ENCODE measurements at places on chromosomes 6 and 20. TPM values are rescaled to one million over a fixed set of nuclear protein-coding genes. Genes with fewer than 3 reads are reported as not detected.

DNA sequence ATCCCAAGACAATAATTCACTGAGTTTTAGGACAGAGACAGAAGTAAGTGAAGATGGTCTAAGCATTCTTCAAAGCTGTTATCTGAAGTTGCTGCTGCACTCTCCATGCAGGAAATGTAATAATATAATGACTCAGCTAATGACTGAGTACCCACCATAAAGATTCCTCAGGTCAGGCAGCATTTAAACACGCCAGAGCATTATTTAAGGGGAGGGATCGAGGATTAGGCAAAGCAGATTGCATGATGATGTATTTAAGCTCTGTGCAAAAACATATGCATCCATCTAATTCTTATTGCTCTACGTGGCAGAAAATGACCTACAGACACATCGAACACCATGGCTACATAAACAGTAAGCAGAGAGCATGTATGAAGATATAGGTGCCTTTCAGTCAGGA lies 216.4 kb downstream of the UNC5CL start:
- DNase-seq, result peak; percentile 17

DNA sequence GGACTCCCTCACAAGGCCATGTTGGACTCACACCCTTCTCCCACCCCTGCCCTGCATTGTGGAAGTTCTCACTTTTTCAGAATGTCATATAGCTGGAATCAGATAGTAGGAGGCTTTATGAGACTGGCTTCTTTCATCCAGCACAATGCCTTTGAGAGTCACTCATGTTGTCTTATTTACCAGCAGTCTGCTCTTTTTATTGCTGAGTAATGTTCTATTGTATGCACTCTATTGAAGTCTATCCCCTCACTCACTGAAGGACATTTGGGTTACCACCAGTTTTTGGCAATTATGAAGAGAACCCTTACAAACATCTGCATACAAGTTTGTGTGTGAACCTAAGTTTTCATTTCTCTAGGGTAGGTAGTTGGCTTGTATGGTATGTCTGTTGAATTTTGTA lies 80.8 kb upstream of the KCNK16 start:
- DNase-seq, result no peak

- DNase-seq, result peak; percentile 77
Observed at GRCh38 chr20:17898548-17898994, 70.0 kb downstream of the SNX5 start.

GRCh38 chr6:31968326-31968725 lies 3.6 kb downstream of the DXO start:
- DNase-seq, result no peak

GRCh38 chr6:43192911-43193310 lies 10.9 kb downstream of the CUL9 start:
- DNase-seq, result no peak

DNA sequence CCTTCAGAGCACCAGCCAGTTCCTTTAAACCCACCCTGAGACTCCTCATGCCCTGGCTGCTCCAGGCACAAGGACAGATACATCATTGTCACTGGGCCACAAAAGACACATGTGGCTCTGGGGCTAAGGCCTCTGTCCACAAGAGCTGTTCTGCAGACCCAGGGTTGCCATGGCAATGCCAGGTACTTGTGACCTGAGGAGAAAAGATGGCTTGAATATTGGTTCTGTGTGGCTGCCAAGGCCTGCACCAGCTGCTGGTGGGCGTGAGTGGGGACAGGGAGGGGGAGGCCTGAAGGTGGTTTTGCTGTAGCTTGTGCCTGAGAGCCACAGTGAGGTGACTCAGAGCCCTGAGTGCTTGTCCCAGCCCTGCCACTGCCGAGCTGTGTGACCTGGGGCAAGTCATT lies 31.8 kb downstream of the SAYSD1 start:
- no peak for DNase-seq

GRCh38 chr6:38846844-38847243 lies 131.7 kb downstream of the DNAH8 start:
- DNase-seq, result peak; percentile 55

DNA sequence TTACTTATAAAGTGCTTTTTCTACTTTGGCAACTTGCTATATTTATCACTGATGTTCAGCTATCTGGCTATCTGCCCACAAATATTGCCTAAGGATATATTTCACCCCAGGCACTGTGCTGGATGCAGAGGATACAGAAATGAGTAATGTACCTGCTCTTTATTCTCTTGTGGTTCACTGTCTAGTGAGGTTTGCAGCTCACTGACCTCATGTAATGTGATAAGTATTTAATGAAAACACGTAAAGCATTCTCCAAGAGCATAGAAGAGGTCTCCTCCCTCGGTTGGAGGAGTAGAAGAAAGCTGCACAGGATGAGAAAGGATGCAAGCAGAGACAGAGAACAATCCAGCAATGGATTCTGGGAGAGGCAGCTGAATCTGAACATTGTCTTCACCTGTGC lies 610.7 kb downstream of the CBLN4 start:
- DNase-seq, result no peak

DNA sequence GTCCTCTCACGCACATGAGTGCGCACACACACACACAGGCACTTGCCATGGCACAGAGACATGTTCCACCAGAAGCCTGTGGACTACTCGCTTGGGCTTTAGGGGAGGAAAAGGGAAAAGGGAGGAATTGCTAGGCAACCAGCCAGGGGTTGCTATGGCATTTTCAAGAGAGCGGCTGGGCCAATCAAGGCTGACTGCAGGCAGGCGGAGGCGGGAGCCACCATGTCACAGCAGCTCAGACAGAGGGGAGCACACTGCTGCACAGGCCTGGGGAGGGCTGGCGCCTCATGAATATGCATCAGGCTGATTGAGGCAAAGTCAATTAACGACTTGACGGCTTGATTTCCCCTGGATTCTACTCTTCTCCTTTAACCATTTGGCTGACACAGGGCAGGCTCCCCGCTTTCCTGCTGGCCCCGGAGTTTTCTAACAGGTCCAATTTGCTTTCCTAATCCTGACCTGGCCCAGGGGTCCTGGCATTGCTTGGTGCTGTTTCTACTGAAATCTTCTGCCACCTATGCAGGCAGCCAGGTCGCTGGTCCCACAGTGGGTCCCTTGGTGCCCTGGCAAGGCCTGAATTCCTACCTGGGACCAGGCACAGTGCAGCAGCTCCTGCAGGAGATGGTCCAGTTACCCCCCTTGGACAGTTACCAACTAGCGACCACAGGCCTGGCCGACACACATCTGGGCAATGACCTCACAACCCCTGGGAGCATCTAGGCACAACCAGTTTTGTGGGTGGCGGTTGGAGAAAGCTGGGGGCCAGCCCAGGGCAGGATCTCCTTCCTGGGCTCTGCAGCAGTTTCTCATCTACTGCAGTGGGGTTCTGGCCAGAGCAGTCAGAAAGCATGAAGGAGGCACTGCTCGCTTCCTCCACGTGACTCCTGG lies 52.1 kb downstream of the YTHDF1 start:
- no peak for DNase-seq

GRCh38 chr6:135869857-135870256 lies 18.4 kb downstream of the PDE7B start:
- peak; percentile 10 for DNase-seq

DNA sequence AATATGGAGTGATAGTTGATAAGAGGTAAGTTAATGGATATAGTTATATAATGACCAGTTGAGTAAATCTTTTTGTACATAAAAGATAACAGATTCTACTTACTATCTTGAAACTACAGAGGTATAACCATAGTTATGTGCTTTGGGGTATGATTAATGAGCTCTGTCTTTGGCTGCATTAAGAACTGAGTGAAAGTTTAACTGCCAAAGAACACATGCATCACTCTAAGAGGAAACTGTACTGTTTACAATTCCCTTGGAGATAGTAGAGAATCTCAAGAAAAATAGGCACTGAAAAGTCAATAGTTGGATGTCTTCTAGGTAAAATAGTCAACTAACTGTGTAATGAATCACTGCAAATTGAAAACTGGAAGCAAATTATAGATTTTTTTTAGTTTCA lies 1129.5 kb downstream of the EPHA7 start:
- DNase-seq, result no peak

GRCh38 chr6:158552796-158553138 lies 7.1 kb upstream of the TMEM181 start:
- DNase-seq, result no peak

- DNase-seq, result no peak
Observed at GRCh38 chr6:119658917-119659316, 309.4 kb upstream of the MAN1A1 start.

GRCh38 chr6:166624275-166624674 lies 2.8 kb downstream of the RPS6KA2 start:
- DNase-seq, result peak; percentile 51

- no peak for DNase-seq
Observed at GRCh38 chr6:162387718-162388382, 339.7 kb downstream of the PRKN start.

- no peak for DNase-seq
Observed at GRCh38 chr20:11128220-11128718, 454.5 kb upstream of the JAG1 start.

GRCh38 chr20:62495749-62496567 lies 20.2 kb upstream of the GATA5 start:
- no peak for DNase-seq

- DNase-seq, result no peak
Observed at GRCh38 chr6:44820321-44820720, 432.8 kb downstream of the CDC5L start.

- DNase-seq, result no peak
Observed at GRCh38 chr20:59895908-59896307, 37.5 kb downstream of the SYCP2 start.

DNA sequence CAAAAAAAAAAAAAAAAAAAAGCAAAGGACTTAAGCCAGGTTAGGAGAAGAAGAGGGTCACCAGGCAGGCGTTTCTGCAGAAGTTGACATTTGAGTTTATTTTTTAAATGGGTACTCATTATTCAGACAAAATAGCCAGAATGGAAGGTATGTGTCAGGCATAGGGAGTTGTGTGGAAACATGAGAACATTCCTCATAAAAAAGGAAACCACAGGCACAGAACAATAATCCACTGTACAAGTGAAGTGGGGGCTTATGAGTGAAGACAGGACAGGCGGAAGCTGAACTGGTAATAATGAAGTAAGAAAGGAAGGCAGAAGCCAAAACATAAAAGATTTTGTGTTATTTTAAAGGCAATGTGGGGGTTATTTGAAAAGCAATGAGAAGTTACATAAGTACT lies 104.6 kb downstream of the EPB41L2 start:
- DNase-seq, result peak; percentile 16

- DNase-seq, result peak; percentile 74
Observed at GRCh38 chr20:59043698-59044097, 1.1 kb upstream of the PRELID3B start.

DNA sequence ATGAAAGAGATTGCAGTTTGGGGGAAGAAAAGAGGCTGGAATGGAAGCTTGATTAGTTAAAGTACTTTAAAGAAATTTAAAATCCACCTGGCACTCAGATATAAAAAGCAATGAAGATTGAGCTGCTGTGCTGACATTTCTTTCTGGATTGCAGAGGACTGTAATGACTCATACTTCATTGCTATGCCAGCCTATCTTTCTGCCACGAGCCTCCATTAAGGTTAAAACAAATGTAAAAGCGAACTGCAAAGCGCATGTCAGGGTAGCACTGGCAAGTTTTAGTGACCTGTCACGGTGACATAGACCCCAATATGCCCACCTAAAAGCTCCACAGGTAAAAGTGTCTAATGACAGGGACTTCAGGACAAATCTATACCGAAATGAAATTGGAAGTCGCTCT lies 449.6 kb downstream of the C6orf118 start:
- DNase-seq, result no peak

GRCh38 chr20:37361336-37361735 lies 15.4 kb downstream of the SRC start:
- no peak for DNase-seq

- DNase-seq, result peak; percentile 68
Observed at GRCh38 chr20:52087471-52087870, 104.1 kb downstream of the ZFP64 start.

DNA sequence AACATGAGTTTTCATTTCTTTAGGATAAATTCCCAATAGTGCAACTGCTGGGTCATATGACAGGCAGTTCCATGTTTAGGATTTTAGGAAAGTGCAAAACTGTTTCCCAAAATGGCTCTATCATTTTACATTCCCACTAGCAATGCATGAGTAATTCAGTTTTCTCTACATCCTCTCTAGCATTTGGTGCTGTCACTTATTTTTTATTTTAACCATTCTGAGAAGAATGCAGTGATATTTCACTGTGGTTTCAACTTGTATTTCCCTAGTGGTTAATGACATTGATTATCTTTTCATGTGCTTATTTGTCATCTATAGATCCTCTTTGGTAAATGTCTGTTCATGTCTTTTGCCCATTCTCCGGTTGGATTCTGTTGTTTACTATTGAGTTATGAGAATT lies 82.7 kb downstream of the PHIP start:
- DNase-seq, result no peak

GRCh38 chr6:45378334-45378926 lies 696 bp upstream of the SUPT3H start:
- DNase-seq, result no peak

DNA sequence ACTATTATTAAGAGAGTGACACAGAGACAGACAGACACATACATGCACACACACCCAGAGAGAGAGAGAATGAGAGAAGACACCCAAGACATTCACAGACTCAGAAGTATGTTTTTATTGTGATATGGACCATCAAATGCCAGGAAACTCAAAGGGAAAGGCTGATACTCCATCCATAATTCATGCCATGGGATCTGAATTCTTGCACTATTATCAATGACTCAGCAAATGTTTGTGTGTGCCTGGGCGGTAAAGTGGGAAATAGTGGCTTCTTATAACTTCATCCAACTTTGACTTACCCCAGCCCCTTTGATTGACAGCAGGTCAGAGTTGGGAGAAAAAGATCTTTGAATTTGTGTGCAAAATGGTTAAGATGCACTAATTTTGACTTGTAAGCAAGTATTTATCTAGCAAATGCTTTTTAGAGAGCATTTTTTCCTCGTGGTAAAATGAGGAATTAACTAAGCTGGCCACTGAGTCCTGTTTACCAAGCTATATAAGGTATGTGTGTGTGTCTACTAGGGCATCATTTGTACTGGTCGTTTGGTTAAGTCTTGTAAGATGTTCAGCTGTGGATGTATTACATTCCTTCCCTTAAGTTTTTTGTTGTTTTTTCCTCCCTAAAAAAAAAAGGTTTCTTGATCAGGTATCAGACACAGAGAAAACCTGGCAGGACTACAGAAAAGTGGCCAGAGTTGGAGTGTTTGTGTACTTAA lies 3.0 kb upstream of the CCN2 start:
- peak; percentile 37 for DNase-seq

- DNase-seq, result peak; percentile 58
Observed at GRCh38 chr6:81749707-81750106, 2.8 kb downstream of the TENT5A start.

DNA sequence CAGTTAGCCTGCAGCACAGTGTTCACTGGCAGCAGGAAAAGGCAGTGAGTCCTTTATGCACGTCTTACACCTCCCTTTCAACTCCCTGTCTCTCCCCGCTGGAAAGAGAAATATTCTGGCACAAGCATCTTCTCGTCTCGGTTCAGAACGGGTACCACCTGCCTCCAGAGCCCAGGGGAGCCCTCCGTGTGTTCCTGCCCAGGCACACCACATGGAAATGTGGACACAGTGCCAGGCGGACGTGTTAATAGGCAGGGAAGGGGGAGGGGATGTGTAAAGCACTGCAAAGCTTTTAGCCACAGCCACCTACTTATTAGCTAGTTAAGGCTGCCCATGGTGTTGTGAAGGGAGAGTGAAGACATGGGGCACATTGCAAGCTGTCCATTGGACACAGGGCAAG lies 219.7 kb downstream of the FARS2 start:
- no peak for DNase-seq

Gene PCNA
- 819 TPM for total RNA-seq

Gene C20orf144
- 0.24 TPM for total RNA-seq

Gene BMP2
- 0.84 TPM for total RNA-seq

Gene SMOC2
- total RNA-seq, result not detected

Gene FAM209B
- not detected for total RNA-seq

Gene DNAH8
- not detected for total RNA-seq

Gene LTA
- not detected for total RNA-seq

Gene ZC2HC1B
- not detected for total RNA-seq

Gene TRIM10
- total RNA-seq, result not detected
